Fibroblast of skin of back (primary cell): ENCODE measurements at places on chromosomes 4 and X.

DNA sequence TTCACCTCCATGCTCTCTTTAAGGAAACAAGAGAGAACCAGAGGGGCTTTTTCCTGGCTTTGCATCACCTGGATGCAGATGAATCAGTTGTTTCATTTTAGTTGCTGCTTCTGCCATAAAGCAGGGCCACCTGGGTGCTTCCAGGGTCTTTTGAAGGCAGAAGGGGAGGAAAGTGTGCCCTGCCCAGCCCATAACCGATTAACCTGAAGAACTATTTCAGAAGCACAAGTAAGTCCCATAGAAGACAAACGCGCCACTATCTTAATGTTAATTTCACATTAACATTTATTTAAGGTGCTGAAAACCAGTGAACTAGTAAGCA is 32.1 kb downstream of the IRF2 start:
- DNase-seq = no peak

DNA sequence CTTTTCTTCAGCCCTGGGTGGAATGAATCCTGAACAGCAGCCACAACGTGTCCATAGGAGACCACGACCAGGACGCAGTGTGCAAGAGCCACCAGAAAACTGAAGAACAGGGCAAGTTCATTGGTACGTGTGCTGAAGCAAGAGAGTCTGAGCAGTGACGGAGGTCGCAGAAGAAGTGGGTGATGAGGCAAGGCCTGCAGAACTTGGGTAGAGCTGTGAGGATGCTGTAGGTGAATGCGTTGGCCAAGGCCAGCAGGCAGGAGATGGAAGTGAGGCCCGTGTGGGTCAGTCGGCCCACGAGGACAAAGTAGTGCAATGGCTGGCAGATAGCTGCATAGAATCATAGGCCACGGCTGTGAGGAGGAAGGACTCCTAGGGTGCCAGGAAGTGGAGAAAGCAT is 5.6 kb upstream of the CTAG2 start:
- DNase-seq = no peak

DNA sequence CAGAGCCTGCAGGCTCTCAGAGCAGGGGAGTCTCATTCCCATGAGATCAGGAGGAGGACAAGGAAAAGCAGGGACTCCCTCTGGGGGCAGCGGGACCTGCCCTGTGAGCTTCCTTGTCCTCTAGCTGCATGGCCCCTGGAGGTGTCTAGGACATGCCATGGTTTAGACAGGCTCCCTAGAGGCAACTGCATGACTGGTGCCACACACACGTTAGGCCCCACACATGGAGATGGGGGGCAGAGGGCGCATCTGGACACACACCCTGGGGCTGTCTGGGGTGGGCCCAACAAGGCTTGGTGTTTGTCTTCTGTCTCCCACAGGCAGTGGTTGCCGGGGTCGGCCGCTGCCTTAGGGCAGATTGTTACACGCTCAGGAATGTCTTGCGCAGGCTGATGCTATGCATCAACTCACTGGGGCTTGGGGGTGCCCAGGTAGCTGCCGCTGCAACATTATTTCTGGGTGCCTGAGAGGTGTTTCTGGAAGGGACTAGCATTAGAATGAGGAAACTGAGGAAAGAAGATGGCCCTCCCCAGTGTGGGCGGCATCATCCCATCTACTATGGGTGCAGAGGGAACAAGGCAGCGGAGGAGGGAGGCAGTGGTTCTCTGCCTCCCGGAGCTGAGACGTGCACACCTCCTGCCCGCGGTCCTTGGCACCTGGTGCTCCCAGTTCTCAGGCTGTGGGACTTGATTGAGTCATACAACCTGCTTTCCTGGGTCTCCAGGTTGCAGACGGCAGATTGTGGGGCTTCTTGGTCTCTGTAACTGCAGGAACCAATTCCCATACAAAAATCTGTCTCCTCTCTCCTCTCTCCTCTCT is 32.1 kb upstream of the GPR78 start:
- no peak for DNase-seq

GRCh38 chr4:128715616-128716015 is 93.9 kb upstream of the JADE1 start:
- peak; percentile 11 for DNase-seq

GRCh38 chrX:93874554-93874953 is 200.5 kb downstream of the FAM133A start:
- peak; percentile 8 for DNase-seq

- DNase-seq = no peak
Measured at GRCh38 chrX:122078079-122078478, 1030.7 kb downstream of the GLUD2 start.

DNA sequence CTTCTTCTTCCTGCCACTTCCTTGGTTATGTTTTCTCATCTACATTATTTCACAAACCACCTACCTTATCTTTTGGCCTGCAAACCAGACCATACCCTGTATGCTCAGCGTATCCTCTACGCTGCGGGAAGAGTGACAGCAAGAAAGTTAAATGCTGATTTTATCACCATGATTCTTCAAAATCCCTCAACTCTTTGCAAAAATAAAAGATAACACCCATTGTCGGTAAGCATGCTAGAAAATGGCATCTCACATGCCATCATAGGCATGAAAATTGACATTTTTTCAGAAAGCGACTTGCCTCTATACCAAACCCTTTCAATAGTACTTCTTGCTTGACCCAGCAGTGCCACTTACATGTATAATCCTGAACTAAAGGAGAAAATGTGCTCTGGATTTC is 102.0 kb downstream of the HPGD start:
- DNase-seq = no peak

DNA sequence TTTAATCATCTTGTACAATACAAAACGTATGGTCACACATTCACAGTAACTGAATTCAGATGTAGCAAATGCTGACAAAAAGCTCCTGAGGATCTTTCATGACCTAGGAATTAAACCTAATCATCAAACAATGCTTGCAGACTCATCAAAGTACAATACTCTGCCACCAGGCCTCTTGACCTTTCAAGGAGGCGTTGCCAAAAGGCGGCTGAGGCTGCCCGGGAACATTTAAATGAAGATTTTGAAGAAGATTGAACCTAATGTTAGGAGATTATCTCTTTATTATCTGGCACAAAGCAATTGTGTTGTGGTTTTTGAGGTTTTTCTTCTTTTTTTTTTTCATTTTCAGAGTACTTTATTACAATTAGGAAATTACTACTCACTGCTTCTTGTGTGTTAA is 340.5 kb downstream of the GALNTL6 start:
- no peak for DNase-seq

DNA sequence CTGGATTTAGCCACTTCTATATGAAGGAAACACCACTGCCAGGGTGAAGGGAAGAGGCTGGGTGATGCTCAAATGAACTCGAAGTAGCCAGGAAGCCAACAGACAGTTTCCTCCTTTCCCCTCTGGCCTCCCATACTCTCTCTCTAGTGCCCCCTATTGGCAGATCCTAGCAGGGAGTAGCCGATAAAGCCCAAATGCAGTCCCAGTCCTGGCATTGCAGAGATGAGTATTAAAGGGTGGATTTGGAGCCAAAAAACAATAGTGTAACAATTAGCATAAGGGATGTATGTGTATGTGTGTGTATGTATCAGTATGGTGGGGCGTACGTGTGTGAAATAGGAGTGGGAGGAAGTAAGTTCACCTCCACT is 213.8 kb upstream of the LDB2 start:
- DNase-seq = peak; percentile 12

GRCh38 chr4:169159624-169160171 is 111.1 kb downstream of the SH3RF1 start:
- peak; percentile 90 for DNase-seq

DNA sequence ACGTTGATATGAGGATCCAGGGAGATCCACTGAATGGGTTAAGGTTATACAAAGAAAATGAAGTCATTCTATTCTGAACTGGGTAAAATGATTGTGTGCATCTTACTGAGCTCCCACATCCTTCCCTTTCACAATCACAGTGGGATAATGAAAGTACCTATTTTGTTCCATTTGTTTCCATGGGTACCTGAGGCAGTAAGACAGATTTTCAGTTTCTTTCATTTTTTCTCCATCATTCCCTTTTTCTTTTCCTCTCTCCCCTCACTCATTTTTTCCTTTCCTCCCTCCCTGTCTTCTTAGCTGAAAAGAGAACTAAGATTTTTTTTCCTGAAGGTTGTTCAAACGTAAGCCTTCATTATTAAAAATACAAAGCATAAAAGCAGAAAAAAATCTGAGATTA is 4.6 kb downstream of the GRIA2 start:
- no peak for DNase-seq

DNA sequence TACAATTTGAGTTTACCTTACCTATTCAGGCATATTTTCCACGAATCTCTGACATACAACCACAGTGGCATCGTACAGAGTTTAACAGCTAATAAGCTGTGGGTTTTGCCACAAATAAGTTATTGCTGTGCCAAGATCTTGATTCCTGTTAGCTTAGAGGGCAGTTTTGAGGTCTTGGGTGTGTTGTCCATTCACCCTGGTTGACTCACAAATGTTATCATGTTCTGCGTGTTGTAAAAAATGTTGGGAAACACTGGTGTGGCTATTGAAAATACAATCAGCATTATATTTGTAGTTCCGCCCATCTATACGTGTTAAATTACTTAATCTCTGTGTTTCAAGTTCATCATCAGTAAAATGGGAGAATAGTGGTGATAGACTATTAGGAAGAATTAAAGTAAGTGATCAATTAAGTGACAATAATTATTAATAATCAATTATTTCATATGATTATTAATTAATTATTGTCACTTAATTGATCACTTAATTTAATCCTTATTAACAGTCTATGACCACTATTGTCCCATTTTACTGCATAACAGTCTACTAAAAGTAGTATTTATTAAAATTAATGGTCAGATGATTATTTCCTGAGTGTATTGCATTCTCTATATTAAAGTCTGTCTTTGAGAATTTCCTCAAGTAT is 96.3 kb downstream of the TMA16 start:
- DNase-seq = no peak

GRCh38 chr4:70945452-70946055 is 43.4 kb downstream of the MOB1B start:
- peak; percentile 78 for DNase-seq

DNA sequence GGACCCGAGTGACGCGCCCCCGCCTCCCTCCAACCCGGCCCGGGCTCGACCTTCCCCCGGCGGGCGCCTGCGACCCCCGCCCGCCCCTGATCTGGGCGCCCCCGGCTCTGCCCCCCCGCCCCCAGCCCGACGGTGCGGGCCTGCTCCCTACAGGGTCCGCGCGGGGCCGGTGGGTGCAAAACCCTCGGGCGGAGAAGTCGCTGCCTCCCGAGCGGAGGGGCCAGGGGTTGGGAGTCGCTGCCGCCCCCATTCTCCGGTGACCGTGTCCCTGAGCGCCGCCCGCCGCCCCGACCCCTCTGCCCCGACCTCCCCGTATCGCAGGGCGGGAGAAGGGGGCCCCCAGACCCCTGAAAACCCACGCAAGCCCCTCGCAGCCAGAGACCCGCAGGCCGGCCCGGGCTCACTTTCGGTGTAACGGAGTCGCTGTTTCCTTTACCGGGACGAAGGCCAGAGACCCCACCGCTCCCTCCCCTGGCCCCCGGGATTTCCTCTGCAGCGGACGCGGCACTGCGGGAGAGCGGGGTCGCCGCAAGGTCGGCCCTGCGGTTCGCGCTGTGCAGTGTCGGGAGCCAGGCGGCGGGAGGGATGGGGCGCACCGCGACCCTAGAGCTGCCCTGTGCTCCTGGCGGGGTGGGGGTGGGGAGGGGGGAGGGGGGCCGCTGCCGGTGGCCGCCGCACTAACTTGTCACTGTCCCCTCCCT is 729 bp upstream of the CPLX1 start:
- no peak for DNase-seq

GRCh38 chrX:9464435-9465371 is at the start of gene TBL1X:
TBL1X (plus strand) TSS chrX:9465058; CDS start chrX:9653587, 188,529 bp downstream.
- DNase-seq = peak; percentile 59

DNA sequence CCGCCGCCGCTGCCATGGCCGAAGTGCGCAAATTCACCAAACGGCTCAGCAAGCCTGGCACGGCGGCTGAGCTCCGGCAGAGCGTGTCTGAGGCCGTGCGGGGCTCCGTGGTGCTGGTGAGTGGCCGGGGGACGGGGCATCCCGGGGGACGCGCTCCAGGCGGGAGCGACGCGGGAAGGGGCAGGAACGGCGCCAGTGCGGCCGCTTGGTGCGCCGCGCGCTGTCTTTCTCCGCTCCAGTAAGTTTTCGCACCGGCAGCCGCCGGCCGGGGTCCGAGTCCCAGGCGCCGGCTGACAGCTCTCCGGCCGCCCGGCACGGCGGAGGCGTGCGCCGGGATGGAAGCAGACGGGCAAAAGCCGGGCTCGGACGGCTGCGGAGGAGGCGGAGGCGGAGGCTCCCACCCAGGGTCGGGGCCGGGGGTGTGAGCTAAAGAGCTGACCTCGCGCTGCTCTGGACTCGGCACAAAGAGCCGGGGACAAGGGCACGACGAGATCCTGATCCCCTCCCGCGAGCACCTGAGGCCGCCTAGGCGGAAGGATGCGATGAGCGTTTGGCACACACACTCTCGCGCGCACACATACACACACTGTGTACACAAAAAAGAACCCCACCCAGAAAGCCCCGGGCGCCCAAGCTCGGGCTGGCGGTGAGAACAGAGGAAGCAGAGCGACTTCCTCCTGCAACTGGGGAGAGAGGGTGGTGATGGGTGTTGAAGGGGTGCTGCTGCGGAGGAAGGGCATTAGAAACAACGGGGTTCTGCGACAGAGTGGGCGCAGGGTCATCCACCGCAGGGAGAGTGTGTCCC is 545 bp downstream of the DOCK11 start:
- DNase-seq = peak; percentile 30

GRCh38 chrX:68532831-68533533 is 34.1 kb downstream of the YIPF6 start:
- DNase-seq = no peak

GRCh38 chrX:13515211-13515930 is 54.0 kb upstream of the EGFL6 start:
- no peak for DNase-seq

GRCh38 chr4:140135529-140136088 is 18.4 kb downstream of the MAML3 start:
- no peak for DNase-seq

DNA sequence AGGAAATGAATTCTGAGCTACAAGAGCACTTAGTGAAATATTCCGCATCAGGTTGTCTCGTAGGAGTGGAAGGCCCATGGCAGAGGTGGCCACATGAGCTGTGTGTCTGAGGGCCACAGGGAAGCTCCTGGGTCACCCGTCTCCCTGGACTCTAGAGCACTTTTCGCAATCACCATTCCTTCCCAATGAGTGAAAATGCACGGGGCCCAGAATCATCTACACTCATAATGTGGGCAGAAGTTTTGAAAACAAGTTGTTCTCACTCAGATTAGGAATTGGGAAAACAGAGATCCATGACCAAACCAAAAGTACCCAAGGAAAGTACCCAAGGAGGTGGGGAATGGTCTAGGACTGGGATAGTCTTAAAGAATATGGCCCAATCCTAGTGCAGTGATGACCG is 94.4 kb downstream of the SCD5 start:
- DNase-seq = no peak
